ENCODE measurements at places on chromosomes 7 and 10.

DNA sequence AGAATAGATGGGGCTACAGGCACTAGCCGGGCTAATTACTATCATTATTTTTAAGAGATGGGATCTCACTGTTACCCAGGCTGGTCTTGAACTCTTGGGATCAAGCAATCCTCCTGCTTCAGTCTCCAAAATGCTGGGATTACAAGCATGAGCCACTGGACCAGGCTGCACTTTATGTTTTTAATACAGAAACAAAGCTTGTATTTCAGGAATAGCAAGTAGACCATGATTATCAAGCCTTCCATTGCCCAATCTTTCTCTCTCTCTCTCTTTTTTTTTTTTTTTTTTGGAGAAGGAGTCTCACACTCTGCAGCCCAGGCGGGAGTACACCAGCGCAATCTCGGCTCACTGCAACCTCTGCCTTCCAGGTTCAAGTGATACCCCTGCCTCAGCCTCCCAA, 75.4 kb downstream of the MDH2 start:
- DNase-seq: no peak

DNA sequence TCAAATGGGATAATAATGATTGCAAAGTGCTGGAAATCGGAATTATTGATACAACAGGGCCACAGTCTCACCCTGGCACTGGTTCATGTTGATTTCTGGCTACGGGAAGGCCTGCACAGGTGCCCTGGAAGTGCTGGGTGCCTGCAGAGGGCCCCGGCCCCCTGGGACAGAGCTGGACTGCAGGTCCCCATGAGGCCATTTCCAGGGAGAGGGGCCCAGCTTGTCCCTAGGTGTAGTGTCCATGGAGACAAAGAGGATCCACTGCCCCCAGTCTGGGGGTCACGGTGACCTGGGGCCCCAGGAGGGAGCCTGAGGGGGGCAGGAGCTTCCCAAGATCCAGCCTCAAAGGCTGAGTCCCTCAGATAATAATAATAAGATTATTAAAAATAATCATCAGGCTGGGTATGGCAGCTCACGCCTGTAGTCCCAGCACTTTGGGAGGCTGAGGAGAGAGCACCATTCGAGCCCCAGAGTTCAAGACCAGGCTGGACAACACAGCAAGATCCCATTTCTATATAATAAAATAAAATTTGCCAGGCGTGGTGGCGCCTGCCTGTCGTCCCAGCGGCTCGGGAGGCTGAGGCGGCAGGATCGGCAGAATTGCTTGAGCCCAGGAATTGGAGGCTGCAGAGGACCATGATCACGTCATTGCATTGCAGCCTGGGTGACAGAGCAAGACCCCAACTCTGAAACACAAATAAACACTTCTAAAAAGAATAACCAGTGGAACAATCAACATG, 98.1 kb downstream of the MICALL2 start:
- DNase-seq: no peak

DNA sequence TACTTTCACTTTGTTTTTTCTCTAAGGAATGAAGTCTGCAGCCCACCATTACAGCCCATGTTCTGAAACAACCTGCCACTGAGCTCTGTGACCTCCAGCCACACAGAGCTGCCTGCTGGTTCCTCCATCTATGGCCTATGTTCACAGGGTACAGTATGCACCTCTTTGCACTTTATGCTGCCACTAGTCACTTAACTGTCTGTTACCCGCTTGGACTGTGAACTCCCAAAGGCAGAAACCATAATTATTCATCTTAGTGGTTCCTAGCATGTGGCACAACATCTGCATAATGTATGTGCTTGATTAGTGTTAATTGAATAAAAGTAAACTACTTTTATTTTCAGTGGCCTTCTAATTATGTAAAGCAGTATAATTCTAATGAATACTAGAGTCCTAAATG, 95.5 kb upstream of the BET1 start:
- no peak for DNase-seq

DNA sequence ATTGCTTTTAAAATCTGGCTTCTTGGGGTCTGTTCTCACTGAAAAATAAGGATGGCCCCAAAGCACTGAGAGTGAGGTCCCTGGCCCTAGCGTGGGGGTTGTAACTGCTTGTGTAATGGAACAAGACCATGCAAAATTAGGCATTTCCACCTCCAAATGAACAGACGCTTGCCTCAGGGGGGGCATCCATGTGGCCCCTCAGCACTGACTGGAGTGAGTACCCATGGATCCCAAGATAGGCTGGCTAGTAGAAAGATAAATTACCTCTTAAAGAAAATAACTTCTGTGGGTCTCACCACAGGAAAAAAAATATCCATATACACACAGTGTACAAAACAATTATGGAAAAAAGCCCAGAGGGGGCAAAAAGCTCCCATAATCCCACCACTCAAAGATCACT, 15.2 kb upstream of the CPA1 start:
- DNase-seq: no peak

DNA sequence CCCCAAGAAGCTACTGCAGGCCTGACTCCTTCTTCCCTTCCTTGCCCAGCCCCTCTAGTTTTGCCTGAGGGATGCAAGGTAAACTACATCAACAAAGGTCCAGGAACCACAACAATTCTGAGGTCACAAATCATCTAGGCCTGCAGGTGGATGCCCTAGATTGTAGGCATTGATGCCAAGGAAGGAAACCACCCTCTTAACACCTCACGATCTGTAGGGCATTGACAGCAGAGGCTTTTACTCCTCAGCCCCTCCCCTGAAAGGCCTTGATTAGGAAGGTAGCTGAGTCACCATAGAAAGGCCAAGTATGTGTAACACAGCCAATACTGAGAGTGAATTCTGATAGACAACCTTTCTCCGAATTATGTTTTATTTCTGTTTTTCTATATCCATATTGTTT, 46.7 kb upstream of the FAM3C start:
- DNase-seq: no peak

- peak; percentile 66 for DNase-seq
Measured at GRCh38 chr10:84140036-84140379, 699 bp downstream of the GHITM start.

DNA sequence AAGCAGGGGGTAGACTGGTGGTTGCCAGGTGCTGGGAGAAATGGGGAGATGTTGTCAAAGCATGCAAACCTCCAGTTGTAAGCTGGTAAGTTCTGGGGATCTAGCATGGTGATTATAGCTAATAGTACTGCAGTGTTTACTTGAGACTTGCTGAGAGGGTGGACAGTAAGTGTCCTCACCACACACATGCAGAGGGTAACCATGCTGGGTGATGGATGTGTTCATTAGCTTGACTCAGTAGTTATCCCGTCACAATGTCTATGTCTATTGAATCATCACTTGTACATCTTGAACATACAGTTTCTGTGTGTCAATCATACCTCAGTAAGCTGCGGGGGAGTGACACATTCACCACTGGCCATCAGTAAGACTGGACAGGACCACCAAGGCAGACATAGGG, 42.1 kb downstream of the GSDME start:
- DNase-seq: no peak

DNA sequence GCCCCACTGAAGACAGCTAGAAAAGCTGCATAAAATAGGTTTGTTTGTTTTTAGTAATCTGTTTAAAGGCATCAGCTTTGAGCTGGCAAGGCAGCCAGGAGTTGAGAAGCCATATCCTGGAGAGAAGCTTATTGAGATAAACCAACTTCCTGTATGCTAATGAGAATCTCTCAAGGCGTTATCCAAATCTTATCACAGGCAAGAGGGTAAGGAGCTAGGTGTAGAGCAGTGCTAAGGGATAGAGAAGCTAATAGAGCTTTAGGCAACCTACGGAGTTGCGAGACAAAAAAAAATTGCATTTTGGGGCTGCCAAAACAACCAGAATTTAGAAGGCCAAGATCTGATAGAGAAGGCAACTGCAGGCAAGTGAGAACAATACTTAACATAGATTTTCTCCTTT, 641.6 kb downstream of the SH2D4B start:
- no peak for DNase-seq

- DNase-seq: peak; percentile 42
Measured at GRCh38 chr7:94398841-94399240, 4.1 kb downstream of the COL1A2 start.

GRCh38 chr10:110679486-110680272, 35.5 kb downstream of the RBM20 start:
- DNase-seq: no peak

DNA sequence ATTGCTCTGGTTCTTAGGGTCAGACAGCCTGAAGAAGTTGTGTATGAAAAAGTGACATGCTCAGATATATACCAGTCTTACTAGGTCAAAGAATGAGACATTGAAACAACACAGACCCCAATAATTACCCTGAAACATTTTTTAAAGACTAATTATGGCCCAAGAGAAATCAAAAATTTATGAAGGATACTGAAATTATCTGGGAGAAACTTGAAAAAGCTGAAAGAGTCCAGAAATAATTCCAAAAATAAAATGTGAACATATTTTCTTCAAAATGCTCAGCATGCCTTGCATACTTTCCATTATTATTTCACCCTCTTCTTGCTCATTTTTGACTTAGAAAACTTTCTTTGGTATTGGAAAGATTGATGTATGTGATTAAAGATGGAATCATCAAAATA, 198.9 kb upstream of the CCDC6 start:
- peak; percentile 6 for DNase-seq

GRCh38 chr7:130425796-130426195, 15.0 kb downstream of the CEP41 start:
- DNase-seq: no peak

- no peak for DNase-seq
Measured at GRCh38 chr10:132835848-132836233, 49.9 kb upstream of the NKX6-2 start.

Measured in GM23248 (cell line).